ENCODE measurements at places on chromosomes 11 and 22.

GRCh38 chr22:32804531-32805360, 3.2 kb downstream of the TIMP3 start:
- DNase-seq: no peak

DNA sequence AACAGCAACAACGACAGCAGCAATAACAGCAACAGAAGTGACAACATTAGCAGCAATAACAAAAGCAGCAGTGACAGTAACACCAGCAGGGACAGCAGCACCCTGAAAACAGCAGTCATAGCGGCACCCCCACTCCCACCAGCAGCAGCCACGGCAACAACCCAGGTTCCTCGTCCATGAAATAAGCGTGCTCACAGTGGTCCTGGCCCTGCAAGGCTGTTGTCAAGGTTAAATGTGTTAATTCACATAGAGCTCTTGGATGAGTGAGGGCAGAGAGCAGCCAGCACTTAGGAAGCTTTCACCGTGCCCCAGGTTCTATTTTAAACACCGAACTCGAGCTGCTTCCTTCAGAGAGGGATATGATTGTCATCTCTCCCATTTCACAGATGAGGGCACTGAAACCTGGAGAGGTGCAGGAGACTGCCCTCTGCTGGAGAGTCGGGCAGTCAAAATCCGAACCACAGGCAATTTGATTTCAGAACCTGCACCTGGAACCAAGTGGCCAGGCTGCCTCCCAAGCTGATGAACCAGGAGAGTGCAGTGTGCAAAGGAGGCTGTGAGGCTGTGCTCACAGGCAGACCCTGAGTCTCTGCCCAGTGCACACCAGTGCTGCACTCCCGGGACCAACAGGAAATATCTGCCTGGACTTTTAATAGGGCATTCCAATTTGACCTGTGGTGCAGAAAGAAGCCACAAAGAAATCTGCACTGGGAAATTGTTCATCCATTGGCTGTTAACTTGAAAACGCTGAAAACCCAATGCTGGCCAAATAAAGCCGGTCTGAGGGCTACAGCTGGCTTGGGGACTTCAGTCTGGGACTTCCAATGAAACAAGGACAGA, 22.9 kb upstream of the FGF3 start:
- no peak for DNase-seq

GRCh38 chr22:23057331-23057730, 13.0 kb upstream of the GNAZ start:
- peak; percentile 7 for DNase-seq

GRCh38 chr11:2868506-2869133, 17.0 kb downstream of the CDKN1C start:
- no peak for DNase-seq

DNA sequence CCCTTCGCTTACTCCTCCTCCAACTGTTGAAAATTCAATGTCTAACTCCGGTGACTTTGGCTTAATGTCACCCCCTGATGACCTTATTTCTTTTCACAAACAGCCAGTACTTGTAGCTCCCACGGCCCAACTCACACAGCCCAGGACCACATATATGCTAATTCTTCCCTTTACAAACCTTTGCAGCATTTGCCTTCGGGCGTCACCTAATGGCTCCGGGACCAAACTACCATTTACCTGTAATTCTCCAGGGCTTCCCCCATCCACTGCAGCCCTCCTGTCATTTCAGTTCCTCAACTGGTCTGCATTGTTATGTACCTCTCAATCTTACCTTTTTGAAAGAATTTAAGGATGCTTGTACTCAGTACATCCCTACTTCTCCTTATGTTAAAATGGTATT, 29.8 kb upstream of the OR56B4 start:
- no peak for DNase-seq

DNA sequence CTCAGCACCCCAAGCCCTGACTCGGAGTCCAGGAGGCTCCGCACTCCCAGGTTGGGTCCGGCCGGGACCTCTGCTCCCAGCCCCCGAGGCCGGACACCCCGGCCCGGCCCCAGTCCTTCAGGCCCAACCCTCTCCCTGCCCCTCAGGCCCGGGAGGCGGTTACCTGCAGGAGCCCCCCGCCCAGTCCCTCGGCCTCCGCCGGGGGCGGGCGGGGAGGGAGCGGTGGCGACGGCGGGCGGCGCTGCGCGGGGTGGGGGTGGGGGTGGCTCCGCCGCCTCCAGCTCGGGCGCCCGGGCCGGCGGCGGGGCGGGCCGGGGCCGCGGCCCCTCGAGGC, 310 bp downstream of the TCF20 start:
- peak; percentile 49 for DNase-seq

DNA sequence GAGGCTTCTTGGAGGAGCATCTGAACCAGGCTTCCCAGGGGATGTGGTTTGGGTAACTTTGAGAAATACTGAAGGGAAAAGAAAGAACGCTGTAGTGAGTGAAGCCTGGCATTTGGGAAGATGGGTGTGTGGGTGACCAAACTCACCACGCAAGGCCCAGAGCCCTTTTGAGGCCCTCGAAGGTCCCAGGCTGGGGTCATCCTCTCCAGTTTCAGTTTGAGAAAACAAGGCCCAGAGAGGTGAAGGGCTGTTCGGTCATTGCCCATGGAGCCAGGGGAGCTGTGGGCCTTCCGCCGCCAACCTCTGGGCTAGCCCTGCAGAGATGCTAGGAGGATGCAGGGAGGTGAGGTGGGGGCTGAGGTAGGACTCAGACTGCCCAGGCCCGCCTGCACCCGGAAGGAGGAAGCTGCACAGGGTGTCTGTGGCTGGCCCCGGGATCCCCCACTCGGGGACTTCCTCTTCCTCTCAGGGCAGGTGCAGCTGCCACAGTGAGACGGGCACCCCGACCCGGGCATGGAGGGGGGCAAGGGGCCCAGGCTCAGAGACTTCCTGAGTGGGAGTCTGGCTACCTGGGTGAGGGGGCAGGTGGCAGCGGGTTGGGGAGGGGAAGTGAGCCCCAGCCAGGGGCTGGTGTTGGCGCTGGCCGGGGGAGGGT, at the start of gene CCDC88B:
Gene CCDC88B, plus strand, starts transcription at position 451 of the 655 bp plus-strand sequence. Its CDS starts 63 bp downstream, at position 514.
- peak; percentile 94 for DNase-seq

DNA sequence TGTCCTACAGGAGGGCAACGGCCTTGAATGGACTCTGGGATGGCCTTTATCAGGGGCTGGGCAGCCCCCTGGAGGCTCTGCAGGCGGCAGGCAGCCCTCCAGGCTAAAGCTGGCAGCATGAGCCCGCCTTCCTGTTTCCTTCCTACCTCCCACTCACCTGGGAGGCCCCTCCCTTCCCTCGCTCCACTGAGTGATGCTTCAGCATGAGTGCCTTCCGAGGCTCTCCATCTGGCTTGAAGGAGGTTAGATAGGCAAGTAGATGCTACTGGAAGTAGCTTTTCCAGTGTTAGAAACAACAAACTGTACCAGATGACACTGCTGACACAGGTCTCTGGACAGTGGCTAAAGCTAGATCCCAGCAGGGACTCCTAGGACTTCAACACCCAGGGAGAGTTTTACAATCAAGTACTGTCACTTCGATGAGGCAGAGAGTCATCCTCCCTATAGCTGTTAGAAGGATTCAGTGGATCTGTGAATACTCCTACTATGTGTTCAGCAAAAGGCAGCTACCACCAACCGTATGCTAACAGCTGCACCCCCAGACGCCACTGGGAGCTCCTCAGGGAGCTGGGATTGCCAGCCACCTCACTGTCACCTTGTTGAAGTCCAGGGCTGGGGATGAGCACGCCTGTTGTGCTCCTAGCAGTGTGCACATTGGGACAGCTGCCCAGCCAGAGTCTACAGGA, 4.1 kb upstream of the SLC25A1 start:
- no peak for DNase-seq

GRCh38 chr11:3709977-3710376, 38.8 kb upstream of the CHRNA10 start:
- no peak for DNase-seq

GRCh38 chr11:47918882-47919495, 61.4 kb upstream of the PTPRJ start:
- no peak for DNase-seq

- no peak for DNase-seq
Measured at GRCh38 chr11:103927535-103927934, 108.9 kb upstream of the DDI1 start.

- DNase-seq: no peak
Measured at GRCh38 chr11:109865548-109866186, 227.5 kb upstream of the ZC3H12C start.

- no peak for DNase-seq
Measured at GRCh38 chr11:127006311-127006710, 5.7 kb upstream of the KIRREL3 start.

DNA sequence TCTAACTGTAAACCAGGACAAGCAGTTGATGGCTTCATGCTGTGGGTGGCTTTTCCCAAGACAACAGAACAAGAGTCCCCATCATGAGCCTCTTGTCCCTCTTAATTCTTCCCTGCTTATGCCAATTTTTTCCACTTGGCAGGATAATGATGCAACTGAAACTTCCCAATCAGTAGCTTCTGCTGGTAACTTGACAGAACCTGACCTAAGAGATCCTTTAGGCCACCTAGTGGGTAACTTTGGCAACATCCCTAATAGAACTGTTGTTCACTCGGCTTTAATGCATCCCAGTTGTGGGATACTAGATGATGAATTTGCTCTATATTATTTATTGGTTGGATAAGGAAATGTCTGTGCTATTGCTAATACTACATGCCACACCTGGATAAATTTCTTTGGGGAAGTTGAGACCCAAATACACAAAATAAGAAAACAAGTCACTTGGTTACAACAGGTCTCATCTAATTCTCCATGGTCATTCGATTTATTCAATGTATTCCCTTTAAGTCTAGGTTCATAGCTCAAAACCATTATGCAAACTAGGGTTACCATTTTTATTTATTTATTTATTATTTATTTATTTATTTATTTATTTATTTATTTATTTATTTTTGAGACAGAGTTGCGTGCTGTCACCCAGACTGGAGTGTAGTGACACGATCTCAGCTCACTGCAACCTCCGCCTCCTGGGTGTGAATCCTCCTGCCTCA, 41.4 kb upstream of the NFAM1 start:
- no peak for DNase-seq

DNA sequence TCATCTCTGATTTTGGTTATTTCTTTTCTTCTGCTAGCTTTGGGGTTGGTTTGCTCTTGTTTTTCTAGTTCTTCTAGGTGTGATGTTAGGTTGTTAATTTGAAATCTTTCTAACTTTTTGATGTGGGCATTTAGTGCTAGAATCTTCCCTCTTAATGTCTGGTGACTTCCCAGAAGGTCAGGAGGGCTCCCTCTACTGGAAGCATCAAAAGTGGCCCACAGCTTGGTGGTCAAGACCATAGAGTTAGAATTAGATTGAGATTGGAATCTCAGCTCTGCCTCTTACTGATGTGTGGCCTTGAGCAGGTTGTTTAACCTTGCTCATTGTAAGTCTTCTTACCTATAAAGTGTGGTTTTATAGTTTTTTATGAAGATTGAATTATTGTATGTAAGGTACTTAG, 99.3 kb downstream of the FDX1 start:
- no peak for DNase-seq

GRCh38 chr11:70810133-70810532, 411.8 kb downstream of the CTTN start:
- DNase-seq: no peak

- no peak for DNase-seq
Measured at GRCh38 chr11:35058669-35059434, 80.1 kb upstream of the CD44 start.

DNA sequence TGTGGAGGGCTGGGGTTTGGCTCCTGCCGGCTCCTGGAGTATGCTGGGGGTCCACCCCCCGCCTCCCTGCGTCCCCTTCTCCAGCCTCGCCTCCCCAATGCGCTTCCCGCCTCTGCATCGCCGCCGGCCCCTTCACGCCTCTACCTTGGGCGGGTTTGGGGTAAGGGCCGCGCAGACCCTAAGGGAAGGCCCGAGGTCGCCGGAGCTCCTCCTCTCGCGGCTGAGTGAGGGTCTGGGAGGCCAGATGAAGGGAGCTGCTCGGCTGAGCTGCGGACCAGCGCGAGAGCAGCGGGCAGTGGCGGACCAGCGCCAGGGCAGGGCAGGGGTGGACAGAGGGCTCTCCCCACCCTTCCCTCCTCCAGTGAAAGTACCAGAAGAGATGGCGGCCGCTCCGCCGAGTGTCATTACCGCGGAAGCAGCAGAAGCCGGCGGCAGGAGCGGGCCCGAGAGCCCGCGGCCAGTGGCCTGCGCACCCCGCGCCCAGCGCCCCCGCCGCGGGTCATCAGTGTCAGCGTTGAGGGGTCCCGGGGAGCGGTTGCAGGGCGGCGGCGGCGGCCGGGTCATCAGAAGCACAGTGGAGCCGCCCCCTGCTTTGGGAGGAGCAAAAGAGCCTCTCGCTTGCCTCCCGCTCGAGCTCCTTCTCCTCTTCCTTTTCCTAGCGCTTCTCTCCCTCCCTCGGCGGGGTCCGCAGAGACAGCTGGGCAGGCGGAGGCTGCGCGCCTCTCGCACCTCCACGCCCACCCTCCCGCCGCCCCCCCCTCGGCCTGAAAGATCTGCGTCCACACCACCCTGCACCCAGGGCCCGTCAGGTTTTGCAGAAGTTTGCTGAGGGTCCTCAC, 255.6 kb upstream of the CADM1 start:
- no peak for DNase-seq

GRCh38 chr11:6655790-6656583, at the start of gene DCHS1:
DCHS1 (minus strand) TSS chr11:6655809; CDS start chr11:6641613, 14,196 bp downstream.
- no peak for DNase-seq
